Stimulated activated CD8-positive, alpha-beta memory T cell treated with anti-CD3 and anti-CD28 coated beads, Interleukin-7, amount 100 ng/mL, for 48 hours (primary cell): ENCODE measurements at places on chromosomes 5 and 9.

DNA sequence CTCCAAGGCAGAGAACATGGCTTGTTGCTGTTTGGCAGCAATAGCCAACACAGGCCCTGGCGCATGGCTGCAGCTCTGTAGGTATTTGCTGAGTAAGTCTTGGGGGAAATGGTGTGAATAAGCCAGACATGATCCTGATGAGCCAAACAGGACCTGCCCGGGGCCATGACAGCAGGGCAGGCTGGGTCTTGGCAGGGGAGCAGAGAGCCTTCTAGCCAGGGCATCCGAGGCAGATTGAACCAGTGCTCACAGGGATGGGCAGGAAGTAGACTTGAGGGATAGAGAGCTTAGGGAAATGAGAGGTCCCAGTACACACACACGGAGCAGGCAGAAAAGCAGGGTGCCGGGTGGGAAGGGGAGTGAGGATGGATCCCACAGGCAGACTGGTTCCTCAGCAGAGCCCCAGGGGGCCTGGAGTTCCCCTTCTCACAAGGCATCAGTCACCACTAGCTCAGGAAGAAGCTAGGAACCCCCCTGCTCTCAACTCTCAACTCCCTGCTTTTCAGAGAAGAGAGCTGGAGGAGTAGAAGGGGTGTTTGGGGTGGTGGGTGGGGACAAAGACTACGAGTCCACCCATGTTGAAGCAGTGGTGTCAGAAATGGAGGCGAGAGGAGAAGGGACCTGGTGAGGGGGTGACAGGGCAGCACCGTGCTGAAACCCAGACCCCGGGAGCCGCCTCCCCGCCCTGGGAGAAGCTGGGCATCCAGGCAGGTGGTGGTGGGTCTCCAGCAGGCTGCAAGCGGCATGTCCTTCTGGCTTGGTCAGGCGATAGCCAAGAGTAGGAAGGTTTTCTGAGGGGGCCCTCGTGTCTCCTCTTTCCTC, 111.1 kb downstream of the RGS3 start:
- DNase-seq: no peak

- DNase-seq: no peak
Observed at GRCh38 chr9:91178281-91179236, 183.2 kb downstream of the AUH start.

DNA sequence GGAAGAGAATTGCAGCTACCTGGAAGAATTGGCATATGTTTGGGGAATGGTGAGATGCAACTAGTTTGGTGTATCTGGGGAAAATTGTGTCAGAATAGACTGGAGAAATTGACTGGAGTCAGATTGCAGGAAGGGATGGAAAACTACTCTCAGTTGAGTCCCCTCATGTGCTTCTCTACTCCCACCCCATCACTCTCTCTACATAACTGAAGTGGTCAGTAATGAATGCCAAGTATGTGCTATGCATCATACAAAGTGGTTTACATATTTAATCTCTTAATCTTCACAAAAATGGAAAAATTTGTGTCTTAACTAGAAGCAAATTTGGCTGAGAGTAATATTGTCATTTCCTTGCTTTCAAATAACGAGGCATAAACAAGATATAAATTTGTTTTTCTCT, 146.4 kb upstream of the TNC start:
- no peak for DNase-seq

- no peak for DNase-seq
Observed at GRCh38 chr5:143396353-143396940, 7.0 kb downstream of the NR3C1 start.

- DNase-seq: no peak
Observed at GRCh38 chr9:127417131-127418036, 6.8 kb upstream of the ZNF79 start.

DNA sequence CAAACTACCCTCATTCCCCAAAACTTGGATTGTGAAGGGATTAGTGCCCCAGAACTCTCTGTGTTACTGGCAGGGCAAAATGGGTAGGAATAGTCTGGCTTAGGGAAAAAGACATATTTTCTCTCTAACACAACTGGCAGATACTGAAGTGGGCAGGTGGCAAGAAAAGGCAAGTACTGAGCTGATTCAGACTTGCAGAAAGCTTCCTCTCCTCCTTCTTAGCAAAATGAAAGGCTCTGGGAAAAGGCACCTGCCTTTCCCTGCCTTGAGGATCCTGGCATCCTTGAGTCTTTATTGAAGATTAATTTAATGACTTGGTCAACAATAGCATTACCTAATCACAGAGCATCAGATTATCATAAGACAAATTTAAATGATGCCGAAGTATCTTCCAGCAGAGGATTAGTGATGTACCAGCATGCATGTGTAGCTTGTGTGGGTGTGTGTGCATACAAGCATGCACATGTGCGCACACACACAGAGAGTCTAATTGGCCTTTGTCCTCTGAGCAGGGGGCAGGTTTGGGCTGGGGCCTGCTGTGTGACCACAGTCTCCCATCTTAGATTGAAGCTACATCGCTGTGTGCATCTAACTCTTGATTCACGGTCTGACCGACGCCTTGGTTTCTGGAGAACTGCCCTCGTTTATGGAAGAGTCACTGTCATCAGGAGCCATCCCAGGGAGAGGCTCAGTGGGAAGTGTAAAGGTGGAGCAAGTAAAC, 294.8 kb downstream of the AOPEP start:
- no peak for DNase-seq

DNA sequence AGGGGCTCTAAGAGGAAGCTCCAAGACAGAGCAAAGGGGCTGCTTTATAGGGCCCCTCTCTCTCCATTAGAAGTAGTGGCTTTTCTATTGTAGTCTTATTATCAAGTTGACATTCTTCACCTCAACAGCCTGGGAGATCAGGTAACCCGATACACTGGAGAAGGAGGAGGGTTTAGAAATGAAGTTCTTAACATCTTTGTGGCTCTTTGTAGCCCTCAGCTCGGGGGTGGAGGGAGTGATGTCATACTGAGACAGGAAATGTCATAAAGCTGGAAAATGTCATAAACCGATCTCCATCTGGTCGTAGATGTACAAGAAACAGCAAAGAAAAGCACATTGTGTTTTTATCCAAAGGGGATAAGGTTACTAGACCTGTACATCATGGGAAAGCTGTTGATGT, 17.9 kb downstream of the PDZD2 start:
- DNase-seq: no peak

GRCh38 chr5:132813599-132814502, 749 bp downstream of the SOWAHA start:
- no peak for DNase-seq

GRCh38 chr5:178461004-178461730, 129.0 kb downstream of the COL23A1 start:
- DNase-seq: no peak

GRCh38 chr9:84701801-84702200, 32.3 kb downstream of the NTRK2 start:
- DNase-seq: no peak

- DNase-seq: no peak
Observed at GRCh38 chr9:83330207-83331196, 207.7 kb downstream of the FRMD3 start.

DNA sequence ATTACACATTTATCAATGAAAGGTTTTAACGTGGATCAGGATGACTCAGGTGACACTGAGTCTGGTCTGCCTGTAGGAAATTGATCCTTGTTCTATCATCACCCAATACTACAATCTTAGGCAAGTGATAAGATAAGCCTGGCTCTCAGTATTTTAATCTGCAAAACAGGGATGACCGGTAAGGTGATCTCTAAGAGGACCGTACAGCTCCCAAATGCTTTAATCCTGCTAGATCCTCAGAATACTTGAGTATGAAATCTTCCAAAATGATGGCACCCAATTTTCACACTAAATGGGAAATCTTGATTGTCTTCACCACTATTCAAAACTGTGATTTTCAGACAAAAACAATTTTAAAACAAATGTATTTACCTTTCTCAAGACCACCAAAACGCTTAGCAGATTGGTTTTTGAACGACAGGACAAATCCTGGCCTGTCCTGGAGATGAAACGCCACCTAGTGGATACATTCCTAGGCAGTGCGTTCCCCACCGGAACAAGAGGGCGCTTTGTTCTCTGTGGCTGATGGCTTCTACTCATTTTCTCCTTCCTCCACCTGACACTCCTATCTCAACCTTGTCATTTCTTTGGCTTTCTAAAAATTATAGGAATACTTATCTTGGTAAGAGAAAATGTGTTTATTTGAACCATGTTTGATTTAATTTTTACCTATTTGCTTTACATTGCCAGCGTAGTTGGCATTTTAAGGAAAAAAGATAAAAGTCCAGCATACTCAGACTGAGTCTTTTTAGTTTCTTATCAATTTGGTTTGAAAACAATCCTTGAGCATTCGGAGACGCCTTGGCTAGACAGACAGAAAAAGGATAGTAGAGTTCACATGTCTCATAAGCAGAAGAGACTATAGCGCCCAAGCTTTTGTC, 41.2 kb upstream of the VCAN start:
- no peak for DNase-seq

DNA sequence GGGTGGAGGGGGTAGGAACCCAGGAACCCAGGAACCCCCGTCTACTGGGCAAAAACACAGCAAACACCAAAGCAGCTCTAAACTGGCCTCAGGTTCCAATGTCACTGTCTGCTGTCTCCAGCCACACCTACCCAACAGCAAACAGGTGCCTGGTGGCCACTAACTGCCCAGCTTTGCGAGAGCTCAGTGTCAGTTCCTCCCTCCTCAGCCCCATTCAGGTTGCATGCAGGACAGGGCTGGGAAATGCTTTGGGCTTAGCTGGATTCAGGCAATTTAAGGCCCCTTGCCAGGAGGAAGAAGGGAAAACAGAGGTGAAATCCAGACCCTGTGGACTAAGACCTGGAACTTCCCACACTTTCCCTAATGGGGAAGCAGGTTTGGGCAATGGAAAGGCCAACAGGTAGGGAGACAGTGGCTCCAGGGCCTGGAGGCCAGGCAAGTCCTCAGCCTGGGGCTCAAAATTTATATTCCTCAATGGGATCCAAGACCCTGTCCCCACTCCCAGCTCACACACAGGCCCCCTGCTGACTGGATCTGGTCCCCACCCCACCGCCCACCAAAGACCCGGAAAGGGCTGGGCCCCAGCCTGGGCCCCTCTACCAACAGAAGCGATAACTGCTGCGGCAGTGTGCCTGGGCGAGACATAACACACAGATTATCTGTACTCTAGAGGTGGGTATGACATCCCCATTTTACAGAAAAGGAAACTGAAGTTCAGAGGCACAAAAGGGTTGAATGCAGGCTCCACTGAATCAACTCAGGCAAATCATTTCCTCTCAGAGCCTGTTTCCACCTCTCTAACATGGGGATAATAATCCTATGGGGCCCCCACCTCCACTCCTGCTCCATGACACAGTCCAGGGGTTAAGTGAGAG, 3.5 kb downstream of the EEIG1 start:
- DNase-seq: no peak

- DNase-seq: no peak
Observed at GRCh38 chr5:55604611-55605067, 69.9 kb upstream of the PLPP1 start.
